ENCODE measurements at places on chromosomes 16 and 17.

DNA sequence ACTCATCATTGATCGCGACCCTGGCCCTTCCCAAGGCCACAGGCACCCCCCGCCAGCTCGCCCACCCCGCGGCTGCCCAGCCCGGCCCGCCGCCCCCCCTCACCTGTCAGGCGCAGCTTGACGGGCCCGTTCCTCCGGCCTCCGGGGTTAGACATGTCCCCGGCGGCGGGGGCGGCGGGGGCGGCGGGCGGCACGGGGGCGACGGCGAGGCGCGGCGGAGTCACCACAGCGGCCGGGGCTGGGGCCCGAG lies 456 bp downstream of the SMURF2 start:
- DNase-seq: no peak

DNA sequence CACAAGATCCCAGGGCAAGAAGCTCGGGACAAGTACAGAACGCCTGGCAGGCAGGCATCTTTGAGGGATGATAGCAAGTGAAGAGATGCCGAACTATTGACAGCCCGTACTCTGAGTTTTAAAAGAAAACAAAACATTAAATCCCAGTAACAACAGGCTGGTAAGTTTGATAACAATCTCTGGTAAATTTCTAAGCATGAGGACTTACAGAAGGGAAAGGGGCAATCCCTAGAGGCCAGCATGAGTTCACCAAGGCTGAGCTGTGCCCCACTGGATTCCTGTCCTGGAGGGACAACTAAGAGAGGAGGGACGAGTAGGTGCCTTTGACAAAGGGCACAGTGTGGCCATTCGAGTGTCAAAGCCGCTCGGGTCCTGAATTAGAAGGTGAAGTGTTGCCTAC lies 26.2 kb downstream of the CCDC182 start:
- DNase-seq: no peak

DNA sequence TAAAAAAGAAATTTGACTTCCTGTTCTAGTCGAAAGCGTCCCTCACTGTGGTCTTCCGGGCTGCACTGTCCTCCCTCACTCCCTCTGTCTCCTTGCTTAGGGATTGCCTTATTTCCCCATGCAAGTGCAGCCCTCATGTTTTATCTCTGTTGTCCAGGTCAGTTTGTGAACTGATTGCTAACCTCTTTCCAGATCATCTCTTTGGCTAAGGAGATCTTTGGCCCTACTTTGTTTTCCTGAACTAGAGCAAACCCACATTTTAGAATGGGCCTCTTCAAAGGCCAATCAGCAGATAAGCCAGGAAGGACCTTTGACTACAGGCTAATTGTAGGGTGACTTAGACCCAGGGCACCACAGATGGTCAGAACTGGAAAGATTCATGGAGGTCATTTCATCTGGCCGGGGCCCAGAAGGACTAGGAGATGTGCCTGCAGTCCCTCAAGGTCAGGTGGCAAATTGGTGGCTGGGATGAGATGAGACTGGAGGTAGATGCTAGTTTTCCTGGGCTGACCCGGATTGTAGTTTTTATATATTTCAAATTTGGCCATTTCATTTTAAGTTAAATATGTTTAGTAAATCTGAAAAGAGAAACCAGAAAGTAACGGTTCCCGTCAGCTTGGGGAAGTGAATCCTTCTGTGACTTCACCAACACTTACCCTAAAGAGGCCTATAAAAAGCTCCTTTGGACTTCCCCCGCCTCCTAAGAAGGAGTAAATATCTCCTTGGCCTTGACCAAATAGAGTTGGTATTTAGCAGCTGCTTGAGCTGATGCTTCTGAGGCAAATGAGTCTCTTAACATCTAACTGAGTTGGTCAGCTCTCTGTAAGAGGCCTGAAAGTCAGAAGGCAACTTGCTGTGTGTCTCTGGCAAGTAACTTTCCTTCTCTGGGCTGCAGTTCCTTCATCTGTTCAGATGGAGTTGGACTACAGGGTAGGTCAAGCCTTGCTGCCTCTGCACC lies 6.2 kb upstream of the SLC25A19 start:
- no peak for DNase-seq

GRCh38 chr16:15947983-15948509 lies 1.4 kb upstream of the ABCC1 start:
- no peak for DNase-seq

- DNase-seq: no peak
Measured at GRCh38 chr16:81630635-81631031, 148.5 kb upstream of the PLCG2 start.

GRCh38 chr17:72811976-72812687 lies 280.4 kb downstream of the SLC39A11 start:
- DNase-seq: no peak

- no peak for DNase-seq
Measured at GRCh38 chr16:75085556-75085955, 31.0 kb downstream of the LDHD start.

DNA sequence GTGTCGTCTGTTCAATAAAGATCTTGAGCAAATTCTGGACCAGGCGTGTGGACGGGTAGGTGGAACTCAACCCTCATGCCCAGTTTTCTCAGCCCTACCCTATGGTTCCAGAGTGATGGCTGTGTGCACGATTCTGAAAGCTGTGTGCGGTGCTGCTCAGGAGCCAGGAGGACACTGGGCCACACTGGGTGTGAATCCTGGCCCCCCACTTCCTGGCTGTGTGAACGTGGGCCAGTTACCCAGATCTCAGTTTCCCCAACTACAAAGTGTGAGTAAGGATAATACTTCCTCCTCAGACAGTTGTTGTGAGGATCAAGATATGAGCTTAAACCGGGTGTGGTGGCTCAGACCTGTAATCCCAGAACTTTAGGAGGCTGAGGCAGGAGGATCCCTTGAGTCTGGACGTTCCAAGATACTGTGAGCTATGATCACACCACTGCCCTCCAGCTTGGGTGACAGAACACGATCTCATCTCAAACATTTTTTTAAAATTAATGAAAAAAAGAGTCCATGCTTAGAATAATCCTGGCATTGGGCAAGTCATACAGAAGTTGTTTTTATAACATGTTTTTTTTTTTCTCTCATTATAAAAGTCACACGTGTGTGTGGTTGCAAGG lies 14.7 kb upstream of the MPRIP start:
- DNase-seq: no peak

GRCh38 chr16:58500430-58501241 lies 693 bp downstream of the NDRG4 start:
- no peak for DNase-seq

DNA sequence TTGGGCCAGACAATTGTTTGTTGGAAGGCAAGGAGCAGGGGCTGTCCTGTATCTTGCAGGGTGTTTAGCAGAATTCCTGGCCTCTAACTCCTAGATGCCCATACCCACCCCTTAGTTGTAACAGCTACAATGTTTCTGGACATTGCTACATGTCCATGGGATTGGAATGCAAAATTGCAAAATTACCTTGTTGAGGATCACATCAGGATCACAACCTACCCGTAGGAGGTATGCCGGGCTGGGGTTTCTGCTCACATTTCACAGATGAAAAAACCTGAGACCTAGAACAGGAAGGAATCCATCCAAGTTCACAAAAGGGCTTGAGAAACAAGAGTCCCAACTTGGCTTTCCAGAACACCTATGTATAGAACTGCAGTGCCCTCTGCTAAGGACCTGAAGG lies 22.7 kb downstream of the NOG start:
- DNase-seq: no peak

- DNase-seq: no peak
Measured at GRCh38 chr16:2734844-2735515, 15.0 kb upstream of the PRSS27 start.

- no peak for DNase-seq
Measured at GRCh38 chr16:2954656-2955381, 9.3 kb upstream of the KREMEN2 start.

DNA sequence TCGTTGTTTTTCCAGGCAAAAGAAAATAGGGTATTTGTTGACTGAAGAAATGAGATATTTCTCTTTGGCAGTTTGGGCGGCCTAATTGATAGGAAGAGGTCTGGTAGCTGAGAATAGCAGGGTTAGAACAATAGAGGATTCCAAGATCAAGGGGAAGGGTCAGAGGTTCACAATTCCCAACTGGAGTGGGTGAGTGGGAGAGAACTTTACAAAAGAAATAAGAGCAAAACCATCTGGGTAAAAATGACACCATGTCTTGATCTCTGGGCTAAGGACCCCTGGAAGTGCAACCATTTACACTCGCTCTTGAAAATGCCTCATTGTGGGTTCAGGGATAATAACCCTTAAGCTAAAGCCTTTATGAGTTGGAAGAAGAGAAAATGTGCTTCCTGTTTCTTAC lies 180.5 kb downstream of the CDH13 start:
- no peak for DNase-seq

GRCh38 chr16:67663877-67664222 lies 2.7 kb downstream of the ENKD1 start:
- no peak for DNase-seq

DNA sequence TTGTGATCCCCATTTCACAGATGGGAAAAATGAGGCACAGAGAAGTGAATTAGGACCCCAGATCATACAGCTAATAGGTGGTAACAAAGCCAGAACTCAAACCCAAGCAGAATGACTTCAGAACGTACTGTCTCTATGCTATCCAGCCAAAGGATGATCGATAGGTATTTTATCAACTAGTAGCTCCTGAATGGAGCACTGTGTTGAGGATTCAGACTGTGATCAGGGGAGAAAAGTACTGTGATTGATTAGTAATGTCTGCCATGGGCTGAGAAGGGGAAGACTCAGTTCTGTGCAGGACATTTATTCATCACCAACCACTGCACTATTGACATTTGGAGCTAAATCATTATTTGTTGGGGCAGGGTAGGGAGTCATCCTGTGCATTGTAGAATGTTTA lies 38.7 kb downstream of the CACNG4 start:
- no peak for DNase-seq

DNA sequence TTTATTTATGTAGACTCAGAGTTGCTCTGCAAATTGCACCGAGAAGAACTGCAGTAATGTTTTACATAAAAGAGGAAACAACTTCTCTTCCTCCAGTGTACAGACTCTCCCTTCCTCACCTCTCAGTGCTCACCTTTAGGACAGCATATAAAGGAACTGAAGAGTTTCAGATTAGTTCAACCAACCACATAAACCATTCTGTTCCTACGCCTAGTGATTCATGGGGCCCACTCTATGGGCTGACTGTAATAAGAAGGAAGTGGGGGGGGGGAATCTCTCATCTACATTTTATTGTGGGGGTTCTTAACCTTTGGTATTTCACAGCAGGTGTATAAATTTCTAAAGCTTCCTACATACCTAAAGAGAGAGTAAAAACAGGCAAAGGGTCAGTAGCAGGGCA lies 18.3 kb downstream of the ZSWIM7 start:
- DNase-seq: no peak

DNA sequence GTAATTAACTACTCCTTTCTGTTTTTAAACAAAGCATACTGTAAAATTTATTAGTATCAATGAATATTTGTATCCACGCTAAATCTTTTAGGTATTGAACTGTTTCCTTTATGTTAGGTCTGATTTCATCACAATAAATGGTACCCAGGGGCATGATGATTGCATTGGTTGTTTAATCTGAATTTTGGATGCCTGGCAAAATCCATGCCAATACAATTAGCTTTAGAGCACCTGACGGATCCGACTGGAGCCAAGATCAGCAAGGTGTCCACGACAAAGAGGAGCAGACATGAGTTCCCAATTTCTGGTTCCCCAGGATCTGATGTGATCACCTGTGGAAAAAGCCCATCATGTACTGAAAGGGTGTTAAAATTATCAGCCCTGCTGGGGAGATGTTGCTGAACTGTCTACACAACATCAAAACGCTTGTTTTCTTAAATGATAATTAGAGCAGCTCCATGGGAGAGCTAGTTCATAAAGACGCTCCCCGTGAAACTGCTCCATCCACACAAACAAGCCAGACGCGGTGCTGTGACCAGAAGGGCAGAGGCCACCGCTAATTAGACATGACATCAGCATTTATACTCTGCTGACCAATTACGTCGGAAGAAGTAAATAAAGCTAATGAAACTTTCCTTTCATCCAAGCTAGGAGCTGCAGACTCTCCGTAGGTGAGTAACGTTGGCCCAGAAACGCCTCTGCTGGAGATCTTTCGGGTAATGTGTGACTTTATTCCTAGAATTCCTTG lies 151.7 kb downstream of the CPPED1 start:
- no peak for DNase-seq

DNA sequence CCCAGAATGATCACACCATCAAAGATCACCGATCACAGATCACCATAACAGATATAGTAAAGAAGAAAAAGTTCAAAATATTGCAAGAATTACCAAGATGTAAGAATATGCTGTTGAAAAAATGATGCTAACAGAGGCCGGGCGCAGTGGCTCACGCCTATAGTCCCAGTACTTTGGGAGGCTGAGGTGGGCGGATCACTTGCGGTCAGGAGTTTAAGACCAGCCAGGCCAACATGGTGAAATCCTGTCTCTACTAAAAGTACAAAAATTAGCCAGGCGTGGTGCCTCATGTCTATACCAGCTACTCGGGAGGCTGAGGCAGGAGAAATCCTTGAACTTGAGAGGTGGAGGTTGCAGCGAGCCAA lies 53.2 kb downstream of the CPPED1 start:
- DNase-seq: no peak

GRCh38 chr17:73638556-73638955 lies 5.7 kb downstream of the SDK2 start:
- no peak for DNase-seq

GRCh38 chr16:10868596-10869469 lies 8.2 kb upstream of the CIITA start:
- no peak for DNase-seq

GRCh38 chr17:76834870-76835269 lies 33.3 kb upstream of the MGAT5B start:
- DNase-seq: no peak

- no peak for DNase-seq
Measured at GRCh38 chr17:4676791-4677190, 27.1 kb downstream of the PELP1 start.
